K562 (cell line): ENCODE measurements at places on chromosomes 1 and 21.
A peak's percentile ranks its signal among the peaks of the same experiment; 100 is the strongest.

GRCh38 chr1:246158131-246158530 is 348.9 kb downstream of the SMYD3 start:
- DNase-seq, result no peak

DNA sequence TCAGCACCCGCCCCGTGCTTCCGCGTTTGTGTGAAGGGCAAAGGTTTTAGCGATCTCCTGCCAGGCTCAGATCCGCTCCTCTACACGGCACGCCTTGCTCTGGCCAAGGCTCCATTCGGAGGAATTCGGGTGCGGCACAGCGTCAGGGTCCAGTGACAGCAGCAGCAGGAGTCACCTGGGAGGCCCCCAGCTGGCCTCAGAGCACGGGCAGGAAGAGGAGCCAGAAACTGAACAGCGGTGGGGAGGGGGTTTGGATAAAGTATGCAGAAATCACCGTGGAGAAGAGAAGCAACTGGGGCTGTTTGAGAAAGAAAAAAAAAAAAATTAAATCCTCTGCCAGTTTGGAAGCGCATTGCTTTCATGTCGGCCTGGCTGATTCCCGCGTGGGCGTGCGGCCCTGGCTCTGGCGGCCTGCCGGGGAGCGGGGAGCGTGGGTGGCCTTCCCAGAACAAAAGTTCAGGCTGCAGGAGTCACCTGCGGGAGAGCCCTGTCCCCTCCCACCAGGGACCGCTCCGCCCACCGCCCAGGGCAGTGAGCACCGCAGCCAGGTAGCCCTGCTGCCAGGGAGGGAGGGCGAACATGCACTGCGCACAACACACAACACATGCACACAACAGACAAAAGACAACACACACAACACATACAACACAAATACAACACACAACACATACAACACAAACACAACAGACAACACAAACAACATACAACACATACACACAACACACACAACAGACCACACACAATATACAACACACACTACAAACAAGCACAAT is 107.6 kb downstream of the ETS2 start:
- peak; percentile 49 for DNase-seq

GRCh38 chr1:158153746-158154444 is 26.8 kb upstream of the CD1D start:
- DNase-seq, result no peak

GRCh38 chr1:225678545-225678944 is 25.6 kb upstream of the ENAH start:
- no peak for DNase-seq
